ENCODE measurements at places on chromosomes 12 and 14.

DNA sequence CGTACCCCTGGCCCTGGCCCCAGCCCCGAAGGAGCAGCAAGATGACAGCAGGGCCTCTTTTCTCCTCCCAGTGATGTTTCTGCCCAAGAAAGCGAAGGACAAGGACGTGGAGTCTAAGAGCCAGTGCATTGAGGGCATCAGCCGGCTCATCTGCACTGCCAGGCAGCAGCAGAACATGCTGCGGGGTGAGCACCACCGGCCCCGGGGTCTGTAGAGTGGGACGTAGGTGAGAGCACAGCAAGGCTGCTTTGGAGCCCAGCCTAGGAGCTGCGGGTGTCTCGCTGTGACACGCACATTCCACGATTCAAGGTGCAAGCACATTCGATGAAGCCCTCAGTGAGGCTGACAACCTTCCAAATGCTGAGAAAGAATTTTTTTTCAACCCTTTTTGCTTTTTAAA lies 5.2 kb upstream of the TEX22 start:
- no peak for DNase-seq

GRCh38 chr12:89305373-89305772 lies 46.9 kb downstream of the DUSP6 start:
- DNase-seq: no peak

GRCh38 chr12:52454411-52455201 lies 2.7 kb upstream of the KRT6B start:
- no peak for DNase-seq

GRCh38 chr12:8157484-8158198 lies 826 bp downstream of the ZNF705A start:
- peak; percentile 11 for DNase-seq

- no peak for DNase-seq
Measured at GRCh38 chr14:26766726-26767125, 168.9 kb upstream of the NOVA1 start.

GRCh38 chr14:92328664-92329255 lies 5.8 kb downstream of the SLC24A4 start:
- DNase-seq: no peak

DNA sequence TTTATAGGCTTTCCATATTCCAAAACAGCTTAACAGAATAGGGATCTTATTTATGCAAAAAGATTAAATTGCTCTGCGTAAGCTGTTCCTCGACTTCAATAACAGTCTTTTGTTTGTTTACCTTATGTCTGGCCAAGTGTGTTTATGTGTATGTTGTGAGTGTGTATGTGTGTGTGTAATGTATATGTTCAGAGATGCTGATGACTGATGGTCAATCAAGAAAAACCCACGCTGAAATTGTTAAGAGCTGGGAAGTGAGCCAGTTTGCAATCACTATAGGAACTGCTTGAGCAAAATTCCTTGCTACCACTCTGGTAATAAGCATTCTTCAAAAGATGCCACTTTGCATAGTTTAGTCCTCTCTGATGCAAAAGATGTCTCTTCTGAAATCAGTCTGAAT lies 59.6 kb downstream of the PRKD1 start:
- DNase-seq: no peak

GRCh38 chr14:81329640-81330381 lies 70.3 kb downstream of the STON2 start:
- no peak for DNase-seq

- no peak for DNase-seq
Measured at GRCh38 chr14:100569734-100570286, 17.4 kb downstream of the BEGAIN start.

- no peak for DNase-seq
Measured at GRCh38 chr12:6468283-6468575, 2.2 kb downstream of the VAMP1 start.

GRCh38 chr12:62977418-62977817 lies 42.5 kb upstream of the PPM1H start:
- no peak for DNase-seq

DNA sequence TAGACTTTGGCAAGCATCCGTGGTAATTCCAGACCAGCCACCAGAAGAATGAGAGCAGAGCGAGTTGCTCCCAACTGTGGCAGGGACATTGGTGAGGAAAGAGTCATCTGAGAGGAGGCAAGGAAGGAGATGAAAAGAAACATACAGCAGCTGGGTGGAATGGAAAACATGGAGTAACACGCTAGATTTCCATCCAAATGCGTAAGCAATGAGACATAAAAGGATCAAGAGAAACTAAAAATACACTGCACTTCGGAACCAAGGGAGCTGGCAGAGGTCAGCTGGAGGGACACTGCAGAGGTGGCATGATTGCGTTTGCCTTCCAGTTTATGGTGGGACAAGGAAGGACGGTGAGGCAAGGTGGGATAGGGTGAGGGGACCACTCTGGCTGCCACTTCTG lies 82.9 kb downstream of the DDX51 start:
- DNase-seq: no peak

- DNase-seq: peak; percentile 76
Measured at GRCh38 chr12:52165096-52165855, 26.5 kb downstream of the KRT80 start.

DNA sequence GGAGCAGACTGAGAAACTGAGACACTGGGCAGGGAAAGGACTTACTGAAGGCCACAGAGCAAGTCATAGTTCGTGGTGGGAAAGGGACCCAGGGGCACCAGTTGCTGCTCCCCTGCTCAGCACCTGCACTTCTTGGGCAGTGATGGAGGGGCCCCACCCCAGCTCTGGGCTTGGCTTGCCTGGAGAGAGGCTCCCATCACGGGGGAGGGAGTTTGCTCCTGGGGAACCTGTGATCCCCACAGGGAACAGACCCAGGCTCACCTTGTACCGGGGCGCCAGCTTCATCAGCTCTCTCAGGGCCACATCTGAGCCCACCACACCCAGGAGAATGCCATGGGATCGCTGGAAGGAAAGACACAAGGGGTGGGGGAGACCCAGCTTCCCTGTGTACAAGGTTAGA lies 39.8 kb downstream of the CACNA2D4 start:
- no peak for DNase-seq

DNA sequence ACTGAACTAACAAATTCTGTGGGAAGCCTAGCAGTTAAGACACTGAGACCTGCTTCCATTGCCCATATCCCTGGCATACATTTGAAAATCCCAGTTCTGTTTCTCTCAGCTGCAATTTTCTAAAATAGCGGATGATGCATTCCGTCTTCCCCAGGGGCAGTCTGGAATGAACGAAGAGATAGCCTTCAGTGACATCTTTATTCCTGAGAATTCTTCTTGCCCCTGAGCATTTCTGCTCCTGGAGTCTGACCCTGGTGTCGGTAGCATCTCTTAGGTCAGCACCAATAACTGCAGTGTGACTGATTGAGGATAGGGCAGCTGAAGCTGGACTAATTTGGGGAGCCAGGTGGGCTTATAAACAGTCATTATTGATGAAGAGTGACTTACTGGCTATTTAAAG lies 552.5 kb downstream of the DIO2 start:
- DNase-seq: no peak

- no peak for DNase-seq
Measured at GRCh38 chr12:118185602-118186397, 49.9 kb downstream of the PEBP1 start.

DNA sequence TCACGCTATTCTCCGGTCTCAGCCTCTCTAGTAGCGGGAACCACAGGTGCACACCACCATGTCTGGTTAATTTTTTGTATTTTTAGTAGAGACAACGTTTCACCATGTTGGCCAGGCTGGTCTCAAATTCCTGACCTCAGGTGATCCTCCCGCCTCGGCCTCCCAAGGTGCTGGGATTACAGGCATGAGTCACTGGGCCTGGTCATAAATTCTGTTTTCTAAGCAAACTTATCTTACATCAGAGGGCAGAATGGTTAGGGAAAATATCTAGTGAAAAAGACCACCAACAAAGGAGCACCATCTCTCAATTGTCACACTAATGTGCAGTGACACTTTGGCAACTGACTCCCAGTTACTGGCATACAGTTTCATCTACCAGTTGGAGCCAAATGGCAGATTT lies 2.8 kb downstream of the CPM start:
- no peak for DNase-seq

DNA sequence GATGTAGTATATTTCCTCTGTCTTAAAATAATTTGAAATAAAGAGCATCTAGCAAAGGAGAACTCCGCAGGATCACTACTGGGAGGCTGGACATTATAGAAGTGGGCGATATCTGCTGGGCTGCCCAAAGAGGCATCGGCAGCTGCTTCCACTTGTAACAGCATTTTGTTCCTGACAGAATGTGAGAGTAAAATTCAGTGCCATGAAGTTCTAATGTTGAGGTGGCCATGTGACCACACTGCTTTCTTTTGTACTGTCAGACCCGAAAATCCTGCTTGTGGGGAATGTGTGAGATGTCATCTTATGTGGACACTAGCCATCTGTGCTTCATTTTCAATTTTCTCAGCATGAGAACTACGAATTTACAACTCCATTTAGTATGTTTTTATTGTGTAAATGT lies 151.9 kb downstream of the ACSS3 start:
- DNase-seq: no peak

- no peak for DNase-seq
Measured at GRCh38 chr12:63149909-63150712, 890 bp downstream of the AVPR1A start.

- no peak for DNase-seq
Measured at GRCh38 chr14:99537399-99537798, 56.2 kb downstream of the CCNK start.

DNA sequence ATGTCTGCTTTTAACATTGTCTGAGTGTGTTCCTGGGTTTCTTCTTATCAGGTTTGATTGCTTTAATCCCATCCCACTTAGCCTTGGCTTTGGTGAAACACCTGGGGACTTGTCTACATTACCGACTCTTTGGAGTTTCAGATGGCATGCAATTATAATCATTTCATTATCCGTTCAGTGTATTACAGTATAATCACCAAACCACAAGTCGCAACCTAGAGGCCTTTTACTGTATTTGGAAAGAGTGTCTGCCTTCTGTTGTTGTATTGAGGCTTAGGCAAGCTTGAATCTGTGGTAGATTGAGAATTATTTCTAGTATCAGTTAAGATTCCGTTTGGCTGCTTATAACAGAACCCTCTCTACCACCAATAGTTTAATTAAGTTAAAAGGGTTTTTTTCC lies 103.9 kb downstream of the TGFB3 start:
- DNase-seq: no peak

DNA sequence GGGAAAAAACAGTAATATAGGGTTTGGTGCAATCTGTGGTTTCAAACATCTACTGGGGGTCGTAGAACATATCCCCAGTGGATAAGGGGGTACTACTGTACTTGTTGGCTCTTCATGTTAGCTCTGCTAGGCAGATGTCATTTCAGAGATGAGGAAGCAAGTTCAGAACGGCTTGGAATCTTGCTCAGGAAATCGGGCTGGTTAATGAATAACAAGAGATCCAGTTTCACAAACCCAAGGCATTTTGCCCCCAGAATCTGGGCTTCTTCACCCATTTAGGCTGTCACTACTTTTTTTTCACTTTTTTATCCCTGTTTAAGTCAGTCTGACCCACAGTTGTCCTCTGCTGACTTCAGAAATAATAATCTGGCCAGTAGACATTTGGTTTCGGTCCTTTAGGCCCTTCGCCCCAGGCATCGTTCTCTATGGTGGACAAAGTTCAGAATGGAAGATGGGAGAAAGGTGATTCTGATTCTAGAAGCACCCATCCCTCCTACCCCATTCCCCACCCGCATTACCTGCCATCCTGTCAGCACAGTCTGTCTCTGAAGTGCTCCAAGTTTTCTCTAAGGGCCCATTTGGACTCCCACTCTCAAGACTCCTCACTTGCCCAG lies 4.5 kb downstream of the SUOX start:
- DNase-seq: no peak

- DNase-seq: no peak
Measured at GRCh38 chr12:115891556-115892164, 385.8 kb downstream of the MED13L start.

- no peak for DNase-seq
Measured at GRCh38 chr12:27946421-27946820, 26.1 kb downstream of the PTHLH start.

DNA sequence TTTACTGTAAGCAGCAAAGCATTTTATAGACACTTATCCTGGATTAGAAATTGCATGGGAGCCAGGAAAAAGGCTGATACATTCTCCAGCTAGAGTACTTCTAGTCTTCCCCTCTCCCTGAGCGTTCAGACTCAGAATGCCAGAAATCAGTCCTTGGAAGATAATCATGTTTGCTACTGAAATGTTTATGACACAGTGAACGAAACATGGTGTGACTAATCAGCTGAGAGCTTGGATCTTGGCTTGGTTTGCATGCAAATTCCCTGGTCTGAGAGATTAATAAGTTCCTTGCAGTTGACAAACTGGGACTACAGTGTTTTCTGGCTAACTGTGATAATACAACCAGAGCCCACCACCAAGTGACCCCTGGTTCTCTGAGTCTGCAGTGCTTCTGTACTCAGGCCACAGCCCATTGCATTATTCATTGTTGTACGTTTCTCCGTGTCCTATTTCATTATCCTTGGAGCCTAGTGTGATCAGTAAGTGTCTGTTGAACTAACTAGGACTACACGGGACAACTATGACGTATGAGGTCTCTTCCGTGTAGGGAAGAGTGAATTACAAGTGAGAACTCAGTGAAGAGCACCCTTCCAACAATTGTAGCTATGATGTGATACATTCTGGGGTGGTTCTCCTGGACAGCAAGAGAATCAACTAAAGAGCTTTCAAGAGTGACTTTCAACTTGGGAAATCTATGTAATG lies 34.6 kb upstream of the EVL start:
- DNase-seq: no peak

DNA sequence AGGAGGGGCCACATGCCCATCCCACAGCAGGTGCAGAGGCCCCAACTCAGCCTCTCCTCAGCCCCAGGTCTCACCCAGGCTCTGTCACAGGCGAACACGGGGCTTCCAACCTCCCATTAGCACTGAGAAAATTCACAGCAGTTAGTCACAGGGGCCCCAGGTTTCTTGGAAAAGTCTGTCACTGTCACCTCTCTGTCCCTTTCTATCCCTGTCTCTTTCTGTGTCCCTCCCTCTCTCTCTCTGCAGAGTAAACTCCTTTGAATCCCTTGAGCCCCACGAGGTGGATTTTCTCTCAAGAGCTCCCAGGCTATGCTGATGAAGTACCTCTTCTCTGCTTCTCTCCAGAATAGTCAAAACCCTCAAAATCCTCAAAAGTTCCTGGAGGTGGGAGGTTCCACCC lies 14.0 kb upstream of the ENDOU start:
- no peak for DNase-seq

GRCh38 chr12:2288001-2288400 lies 235.2 kb downstream of the CACNA1C start:
- peak; percentile 79 for DNase-seq

All from suppressor macrophage (primary cell).